ENCODE measurements at places on chromosomes 7 and 10. TPM values are rescaled to one million over a fixed set of nuclear protein-coding genes. Genes with fewer than 3 reads are reported as not detected.

Gene ASZ1
- polyA plus RNA-seq, result not detected

Gene TUBAL3
- 7.4 TPM for polyA plus RNA-seq

Gene CDC14C
- polyA plus RNA-seq, result not detected

Gene EBLN1
- not detected for polyA plus RNA-seq

Gene OR2A1
- not detected for polyA plus RNA-seq

Gene SLC26A3
- not detected for polyA plus RNA-seq

Gene SPDYE5
- not detected for polyA plus RNA-seq

Gene MICALL2
- 28.8 TPM for polyA plus RNA-seq

Gene PON1
- polyA plus RNA-seq, result not detected

Gene ARHGEF5
- polyA plus RNA-seq, result 39.4 TPM

Gene NKX1-2
- 3.4 TPM for polyA plus RNA-seq

Gene CYP3A7
- 0.02 TPM for polyA plus RNA-seq

Gene DNAAF5
- 52.4 TPM for polyA plus RNA-seq

Gene ADAM12
- polyA plus RNA-seq, result 0.59 TPM

Gene KLF14
- not detected for polyA plus RNA-seq

Gene NRCAM
- polyA plus RNA-seq, result 16.4 TPM

Gene ANXA8L1
- 332 TPM for polyA plus RNA-seq

Gene FGFR2
- polyA plus RNA-seq, result 21.9 TPM

Gene CHN2
- 0.17 TPM for polyA plus RNA-seq

Gene OPALIN
- not detected for polyA plus RNA-seq

Gene CTAGE4
- polyA plus RNA-seq, result 1.5 TPM

Gene PALS2
- 12.1 TPM for polyA plus RNA-seq

Gene NSUN6
- polyA plus RNA-seq, result 5.5 TPM

Gene CC2D2B
- polyA plus RNA-seq, result 0.08 TPM

Gene TMEM270
- polyA plus RNA-seq, result not detected

Gene ARHGEF35
- 7.6 TPM for polyA plus RNA-seq

Gene STAM
- polyA plus RNA-seq, result 29.1 TPM

Gene CTTNBP2
- polyA plus RNA-seq, result 1.1 TPM

Gene SPDYE18
- not detected for polyA plus RNA-seq

Gene PLA2G12B
- polyA plus RNA-seq, result not detected

Gene TNS3
- 12.9 TPM for polyA plus RNA-seq

Gene AP4M1
- polyA plus RNA-seq, result 14.9 TPM

Gene KAZALD1
- 0.92 TPM for polyA plus RNA-seq

Gene PRLHR
- not detected for polyA plus RNA-seq

Gene FFAR4
- not detected for polyA plus RNA-seq

Gene GFRA1
- polyA plus RNA-seq, result 0.02 TPM

Gene DKK1
- 325 TPM for polyA plus RNA-seq

Gene COL28A1
- polyA plus RNA-seq, result not detected

Gene GAD2
- not detected for polyA plus RNA-seq

Gene PTPRZ1
- 17.1 TPM for polyA plus RNA-seq

Gene PKD2L1
- polyA plus RNA-seq, result not detected

Gene PLPP4
- 0.39 TPM for polyA plus RNA-seq

Gene CCL24
- polyA plus RNA-seq, result not detected

Gene OR9A2
- polyA plus RNA-seq, result not detected

Gene GRID1
- 0.02 TPM for polyA plus RNA-seq

Gene ACBD7
- polyA plus RNA-seq, result 0.16 TPM

Gene OR2A42
- polyA plus RNA-seq, result not detected

Gene MYL10
- not detected for polyA plus RNA-seq

Gene TRPV5
- polyA plus RNA-seq, result not detected

Gene NPFFR1
- 0.01 TPM for polyA plus RNA-seq
